Stimulated activated CD8-positive, alpha-beta memory T cell treated with anti-CD3 and anti-CD28 coated beads, Interleukin-4, amount 100 ng/mL, for 1 hour (primary cell): ENCODE measurements at places on chromosomes 1 and 21.
A peak's percentile ranks its signal among the peaks of the same experiment; 100 is the strongest.

DNA sequence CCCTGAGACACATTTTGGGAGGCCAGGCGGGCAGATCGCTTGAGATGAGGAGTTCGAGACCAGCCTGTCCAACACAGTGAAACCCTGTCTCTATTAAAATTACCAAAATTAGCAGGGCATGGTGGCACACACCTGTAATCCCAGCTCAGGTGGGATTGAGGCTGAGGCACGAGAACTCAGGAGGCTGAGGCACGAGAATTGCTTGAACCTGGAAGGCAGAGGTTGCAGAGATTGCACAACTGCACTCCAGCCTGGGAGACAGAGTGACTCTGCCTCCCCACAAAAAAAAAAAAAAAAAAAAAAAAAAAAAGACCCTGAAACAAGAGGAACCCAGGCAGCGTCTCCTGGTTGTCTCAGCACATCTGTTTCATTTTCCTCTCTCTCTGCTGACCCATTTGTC is 24.2 kb downstream of the PGM1 start:
- no peak for DNase-seq

GRCh38 chr1:10429868-10430215 is 391 bp upstream of the CENPS start:
- no peak for DNase-seq

GRCh38 chr1:91123773-91124172 is 101.9 kb upstream of the ZNF644 start:
- no peak for DNase-seq

- DNase-seq = no peak
Observed at GRCh38 chr1:50417946-50418599, 5.2 kb downstream of the DMRTA2 start.

GRCh38 chr1:188314557-188315137 is 1485.9 kb downstream of the PLA2G4A start:
- DNase-seq = no peak

GRCh38 chr1:25680701-25681100 is 64.1 kb downstream of the MAN1C1 start:
- DNase-seq = no peak

- DNase-seq = no peak
Observed at GRCh38 chr1:205842229-205842628, 7.7 kb downstream of the PM20D1 start.

GRCh38 chr1:165842023-165842670 is 14.7 kb downstream of the UCK2 start:
- DNase-seq = no peak

DNA sequence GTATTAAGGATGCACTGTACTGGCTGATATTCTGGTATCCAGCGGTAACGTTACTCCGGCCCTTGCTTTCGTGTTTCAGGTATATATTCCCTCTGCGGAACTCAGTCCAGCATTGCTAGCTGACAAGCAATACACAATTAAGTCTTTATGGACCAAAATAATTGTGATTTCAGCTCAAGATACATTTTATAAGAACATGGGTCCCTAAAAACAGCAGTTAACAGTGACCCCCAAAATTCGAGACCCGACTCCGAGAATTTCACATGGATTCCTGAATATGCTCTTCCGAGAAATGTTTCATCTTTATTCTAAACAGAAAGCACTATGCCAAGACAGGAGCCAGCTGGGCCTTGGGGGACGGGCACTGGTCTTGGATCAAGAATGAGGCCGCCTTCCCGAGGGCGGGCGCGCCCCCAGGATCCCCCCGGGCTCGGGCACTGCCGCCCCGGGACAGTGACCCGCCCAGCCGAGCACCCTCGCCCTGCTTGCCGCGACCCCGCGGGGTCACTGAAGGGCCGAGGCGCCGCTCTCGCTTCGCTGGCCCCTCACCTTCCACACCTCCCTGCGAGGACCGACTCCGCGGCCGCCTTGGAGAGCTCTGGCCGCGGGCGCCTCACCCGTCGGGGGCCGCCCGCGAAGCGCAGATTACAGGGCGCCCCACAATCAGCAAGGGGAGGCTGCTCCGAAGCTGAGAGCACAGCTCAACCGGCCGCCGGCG is 610 bp downstream of the SCYL3 start:
- no peak for DNase-seq

GRCh38 chr1:51686450-51686849 is 69.6 kb downstream of the OSBPL9 start:
- DNase-seq = no peak

- DNase-seq = no peak
Observed at GRCh38 chr1:77560741-77561140, 121.7 kb downstream of the ZZZ3 start.

- DNase-seq = no peak
Observed at GRCh38 chr21:28136656-28137255, 855.9 kb downstream of the LTN1 start.

GRCh38 chr1:184225283-184226099 is 161.3 kb upstream of the C1orf21 start:
- no peak for DNase-seq

DNA sequence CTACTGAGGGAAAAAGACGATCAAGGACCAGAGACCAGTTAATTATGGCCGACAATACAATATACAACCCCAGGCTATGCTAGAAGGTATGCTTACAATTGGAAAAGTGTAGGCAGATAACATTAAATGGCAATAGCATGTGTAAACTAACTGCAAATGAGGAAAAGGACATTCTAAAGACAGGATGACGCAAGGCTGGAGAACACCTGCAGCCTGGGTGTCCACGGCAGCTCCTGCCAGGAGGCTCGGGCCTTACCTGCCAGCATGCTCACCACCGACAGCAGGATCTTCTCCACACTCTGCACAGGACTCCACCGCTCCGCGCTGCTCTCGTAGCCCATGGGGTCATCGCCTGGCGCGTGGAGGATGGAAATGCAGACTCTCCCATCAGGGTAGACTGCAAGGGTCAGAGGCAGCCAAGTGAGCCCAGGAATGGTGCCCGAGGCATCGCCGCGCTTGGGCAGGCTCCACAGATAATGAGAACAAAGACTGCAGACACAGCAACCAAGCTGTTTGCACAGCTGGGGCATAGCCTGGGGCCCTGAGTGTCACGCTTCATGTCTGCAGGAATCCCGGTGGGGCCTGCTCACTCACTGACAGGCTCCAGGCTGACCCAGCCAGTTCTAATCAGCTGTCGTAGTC is 28.2 kb downstream of the UBE2G2 start:
- DNase-seq = no peak

- no peak for DNase-seq
Observed at GRCh38 chr1:52059321-52059720, 3.2 kb downstream of the BTF3L4 start.

DNA sequence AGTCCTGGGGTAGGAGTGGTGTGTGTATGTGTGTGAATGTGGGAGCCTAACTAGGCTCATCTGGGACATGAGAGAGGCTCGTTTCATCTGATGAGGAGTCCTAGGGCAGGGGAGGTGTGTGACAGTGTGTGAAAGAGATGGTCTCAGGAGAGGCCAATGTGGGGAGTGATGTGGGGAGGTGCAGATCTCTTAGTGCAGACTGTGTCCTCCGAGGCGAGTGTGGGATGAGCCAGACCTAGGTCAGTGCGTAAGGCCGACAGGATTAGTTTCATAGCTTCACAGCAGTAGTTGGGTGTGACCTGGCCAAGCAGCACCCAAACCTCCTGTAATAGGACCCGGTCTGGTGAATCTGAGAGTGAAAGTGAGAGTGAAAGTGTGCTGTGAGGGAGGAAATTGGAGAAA is 94.7 kb downstream of the LIPI start:
- DNase-seq = no peak

DNA sequence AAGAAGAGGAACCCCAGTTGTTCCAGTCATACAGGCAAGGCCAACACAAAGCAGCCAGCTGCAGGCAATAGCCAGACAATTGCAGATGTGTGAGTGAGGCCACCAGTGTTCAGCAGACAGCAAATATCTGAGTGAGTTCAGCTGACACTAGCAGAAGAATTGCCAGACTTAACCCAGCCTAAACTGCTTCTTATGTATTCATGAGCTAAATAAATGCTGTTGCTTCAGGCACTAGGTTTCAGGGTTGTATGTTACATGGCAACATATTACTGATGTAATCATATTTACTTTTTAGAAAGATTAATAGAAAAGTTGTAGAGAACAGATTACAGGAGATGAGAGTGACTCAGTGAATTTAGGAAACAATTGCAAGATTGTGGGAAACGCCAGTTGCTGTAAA is 129.8 kb upstream of the CHODL start:
- DNase-seq = no peak

DNA sequence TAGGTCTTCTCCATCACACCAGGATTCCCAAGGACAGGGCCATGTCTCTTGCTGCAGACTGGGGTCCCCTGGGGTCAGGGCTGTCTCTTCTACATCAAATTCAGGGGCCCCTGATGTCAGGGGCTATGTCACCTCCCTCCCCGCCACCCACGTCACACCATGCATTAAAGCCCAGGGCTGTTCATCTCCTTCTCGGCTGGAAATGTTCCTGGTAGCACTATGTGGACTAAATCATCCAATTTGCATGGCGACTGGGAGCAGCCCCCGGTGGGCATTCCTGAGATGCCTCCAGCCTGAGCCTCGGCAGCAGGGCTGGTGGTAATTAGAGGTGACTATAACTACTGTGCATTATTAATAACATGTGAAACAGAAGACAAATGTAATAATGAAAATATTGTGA is 151.7 kb upstream of the HMGB4 start:
- DNase-seq = no peak

- DNase-seq = no peak
Observed at GRCh38 chr1:70866542-70867264, 180.9 kb downstream of the PTGER3 start.

DNA sequence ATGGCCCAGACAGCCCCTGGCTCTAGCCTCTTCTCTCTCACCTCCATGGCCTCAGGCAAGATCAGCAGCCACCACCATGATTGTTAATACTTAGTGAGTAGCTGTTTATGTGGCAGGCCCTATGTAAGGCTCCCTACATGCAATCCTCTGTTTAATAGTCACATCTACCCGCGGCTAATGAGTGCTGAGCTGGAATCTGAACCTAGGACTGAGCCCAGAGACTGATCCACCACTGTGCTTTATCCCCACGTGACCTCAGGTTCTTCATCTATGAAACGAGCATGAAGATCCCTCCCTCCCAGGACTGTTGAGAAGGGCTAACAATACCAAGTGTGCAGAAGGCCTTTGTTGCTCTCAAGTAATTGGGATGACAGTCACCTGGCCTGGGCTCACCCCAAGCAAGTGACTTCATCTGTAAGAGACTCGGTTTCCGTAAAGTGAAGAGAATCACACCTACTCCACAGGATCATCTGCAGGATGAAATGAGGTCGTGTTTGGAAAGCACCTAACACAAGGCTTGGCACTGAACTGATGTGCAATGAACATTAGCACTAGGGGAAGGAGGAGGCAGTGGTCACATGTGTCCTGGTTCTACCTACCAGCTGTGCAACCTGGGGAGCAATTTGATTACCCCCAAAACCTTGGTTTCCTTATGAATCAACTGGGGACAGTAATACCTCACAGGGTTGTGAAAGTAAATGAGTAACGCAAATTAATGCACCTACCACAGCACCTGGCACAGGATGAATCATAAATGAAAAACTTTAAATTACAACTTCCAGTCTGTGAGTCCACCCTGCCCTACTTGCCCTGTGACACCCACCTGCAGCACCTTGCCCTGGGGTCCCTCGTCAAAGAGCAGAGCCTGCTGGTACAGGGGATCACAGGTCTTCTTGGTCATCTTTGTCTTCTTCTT is 37.2 kb downstream of the RIMS3 start:
- DNase-seq = no peak

DNA sequence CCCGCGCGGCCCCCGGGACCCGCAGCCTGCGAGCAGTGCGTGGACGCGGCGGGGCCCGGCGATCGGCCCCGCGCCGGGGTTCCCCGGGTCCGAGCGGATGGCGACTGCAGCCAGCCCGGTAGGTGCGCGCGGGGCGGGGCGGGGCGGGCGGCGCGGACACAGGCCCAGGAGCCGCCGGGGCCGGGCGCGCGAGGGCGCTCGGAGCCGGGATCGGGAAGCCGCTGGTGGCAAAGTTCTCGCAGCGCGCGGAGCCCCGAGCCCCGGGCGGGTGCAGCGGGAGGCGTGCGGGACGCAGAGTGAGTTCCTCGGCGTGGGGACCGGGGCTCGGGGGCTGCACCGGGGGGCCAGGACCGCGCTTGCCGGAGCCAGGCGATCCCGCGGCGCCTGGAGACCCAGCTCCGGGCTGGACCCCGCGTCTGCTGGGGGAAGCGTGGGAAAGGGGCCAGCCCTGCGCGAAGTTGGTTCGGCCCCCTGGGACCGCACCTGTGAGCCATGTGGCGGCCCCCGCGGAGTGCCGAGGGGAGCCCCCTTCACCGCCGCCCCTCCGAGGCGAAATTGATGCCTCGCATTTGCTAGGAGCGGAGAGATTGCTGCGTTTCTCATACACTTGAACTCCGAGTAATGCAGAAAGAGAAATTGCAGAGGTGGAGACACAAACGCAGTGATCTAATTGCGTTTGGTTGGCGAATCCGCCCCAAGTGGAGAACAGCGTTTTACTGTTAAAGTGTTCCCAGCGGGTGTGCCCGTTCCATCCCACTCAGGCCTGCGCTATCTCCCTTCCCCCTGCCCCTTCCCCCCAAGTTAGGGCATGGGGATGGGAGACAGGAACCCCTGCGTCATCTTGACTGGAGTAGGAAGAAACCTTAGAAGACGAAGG is 228.9 kb upstream of the TMEM51 start:
- no peak for DNase-seq

DNA sequence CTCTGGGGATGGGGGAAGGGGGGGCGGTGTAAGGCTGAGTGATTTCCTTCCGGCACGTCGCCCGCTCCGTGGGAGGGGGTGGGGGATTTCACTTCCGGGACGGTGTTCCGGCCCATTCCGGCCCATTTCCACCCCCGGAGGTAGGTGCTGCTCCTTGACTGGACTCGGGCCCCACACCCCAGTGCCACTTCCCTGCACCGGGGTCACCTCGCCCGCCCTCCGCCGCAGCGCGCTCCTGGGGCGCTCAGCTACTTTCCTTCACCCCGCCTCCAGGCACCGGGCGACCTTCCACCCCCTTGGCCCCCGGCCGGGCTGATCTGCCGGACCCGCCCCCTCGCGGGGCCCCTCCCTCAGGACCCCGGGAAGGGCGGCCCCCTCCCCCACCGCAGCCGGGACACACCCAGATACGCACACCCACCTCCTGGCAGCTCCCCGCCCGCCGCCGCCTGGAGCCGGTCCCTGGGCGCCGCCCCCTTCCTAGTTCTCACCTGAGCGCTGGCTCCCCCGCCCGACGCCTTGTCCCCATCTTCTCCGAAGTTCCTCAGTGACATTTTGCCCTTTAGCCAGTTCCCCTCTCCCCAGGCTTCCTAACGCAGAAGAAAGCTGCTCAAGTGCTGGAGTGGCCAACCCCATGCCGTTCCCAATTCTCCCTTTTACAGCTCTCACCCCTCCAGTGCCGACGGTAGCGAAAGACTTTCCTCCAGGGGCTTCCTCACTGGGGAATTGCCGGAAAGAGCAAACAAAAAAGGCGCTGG is at the start of gene ZBTB37:
TSS of gene ZBTB37 (plus strand) at position 115 of the 755 bp plus-strand sequence. CDS start 1,846 bp downstream, outside the sequence.
- peak; percentile 75 for DNase-seq
